ENCODE measurements at places on chromosomes 5 and 9.

DNA sequence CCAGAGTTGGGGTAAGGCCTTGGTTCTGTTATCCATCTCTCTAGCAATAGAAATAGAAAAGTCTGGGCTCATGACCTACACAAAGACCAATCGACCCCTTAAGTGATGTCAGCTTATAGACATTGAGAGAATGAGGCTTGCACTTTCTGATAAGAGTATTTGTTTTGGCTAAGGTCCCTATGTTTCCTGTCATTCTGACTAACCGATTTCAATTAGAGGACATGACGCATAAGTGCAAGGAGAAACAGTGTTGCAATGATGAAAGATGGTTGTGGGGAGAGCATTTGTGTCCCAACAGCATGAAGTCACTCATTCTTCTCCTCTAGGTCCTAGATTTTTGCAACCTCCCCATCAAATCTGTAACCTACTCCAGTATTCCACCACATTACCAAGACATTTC is 255.1 kb downstream of the MAT2B start:
- DNase-seq: peak; percentile 96

- no peak for DNase-seq
Observed at GRCh38 chr9:100578610-100579009, 731 bp downstream of the CAVIN4 start.

GRCh38 chr9:36985769-36986467 is 48.1 kb downstream of the PAX5 start:
- no peak for DNase-seq

DNA sequence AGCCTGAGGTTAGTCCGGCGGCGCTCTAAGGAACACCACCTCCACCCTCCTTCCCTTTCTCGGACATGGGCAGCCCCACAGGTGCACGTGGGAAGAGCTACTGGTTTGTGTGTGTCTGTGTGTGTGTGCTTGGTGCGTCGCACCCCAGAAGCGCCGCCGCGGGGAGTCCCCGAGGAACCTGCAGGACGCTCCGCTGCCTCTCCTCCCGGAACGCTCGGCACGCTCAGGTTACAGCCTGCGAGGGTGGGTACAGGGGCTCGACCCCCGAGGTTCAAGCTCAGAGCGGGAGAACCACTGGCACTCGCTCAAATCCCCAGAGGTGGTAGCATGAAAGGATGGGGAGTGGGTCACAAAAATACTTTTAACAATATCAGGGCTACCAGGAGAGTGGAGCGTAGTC is 2.0 kb downstream of the ASTN2 start:
- no peak for DNase-seq

DNA sequence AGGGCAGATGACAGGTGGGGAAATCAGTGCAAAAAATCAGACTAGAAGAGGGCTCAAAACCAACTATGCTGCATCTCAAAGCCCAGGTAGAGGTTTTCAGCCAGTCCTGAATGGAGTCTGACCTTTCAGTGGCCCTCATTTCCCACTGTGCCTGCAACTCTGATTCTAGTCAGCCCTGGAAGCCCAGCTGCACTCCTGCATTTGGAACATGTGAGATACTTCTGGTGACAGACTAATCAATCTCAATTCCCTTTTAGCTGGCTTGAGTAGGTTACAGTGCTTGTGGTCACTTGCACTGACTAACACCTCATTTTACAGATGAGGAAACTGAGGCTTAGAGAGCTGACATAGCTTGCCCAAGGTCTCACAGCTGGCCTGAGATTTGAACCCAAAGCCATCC is 7.9 kb upstream of the ACSL6 start:
- DNase-seq: no peak

DNA sequence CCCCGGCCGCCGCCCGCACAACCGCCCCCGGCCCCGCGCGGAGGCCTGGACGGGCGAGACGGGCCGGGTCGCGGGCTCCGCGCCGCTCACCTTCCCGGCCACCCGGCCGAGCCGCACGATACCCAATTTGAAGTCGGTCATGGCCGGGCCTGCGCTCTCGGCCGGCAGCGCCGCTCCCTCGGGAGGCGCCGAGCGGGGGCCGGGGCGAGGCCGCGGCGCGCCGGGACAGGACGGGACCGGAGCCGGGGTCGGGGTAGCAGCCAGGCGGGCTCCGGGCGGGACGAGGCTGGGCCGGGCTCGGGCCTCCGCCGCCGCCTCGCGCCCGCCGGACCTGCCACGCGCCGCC is 216 bp downstream of the ZMYND19 start:
- no peak for DNase-seq

DNA sequence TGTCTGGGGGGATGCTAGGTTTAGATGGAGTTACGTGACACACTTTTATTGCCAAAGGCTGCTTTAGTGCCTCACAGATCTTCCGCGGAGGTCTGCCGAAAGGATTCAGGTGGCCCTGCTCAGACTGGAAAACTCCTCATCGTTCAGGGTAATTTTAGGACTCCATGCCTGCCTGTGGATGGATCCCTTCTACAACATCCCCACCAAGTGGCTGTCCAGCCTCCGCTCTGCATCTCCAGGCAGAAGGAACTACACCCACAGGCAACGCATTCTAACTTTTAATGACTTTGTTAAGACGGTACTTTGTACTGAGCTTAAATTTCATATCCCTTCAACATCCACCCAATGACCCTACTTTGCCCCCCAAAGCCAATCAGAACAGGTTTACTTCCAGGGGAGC is 29.4 kb downstream of the ATPSCKMT start:
- no peak for DNase-seq

DNA sequence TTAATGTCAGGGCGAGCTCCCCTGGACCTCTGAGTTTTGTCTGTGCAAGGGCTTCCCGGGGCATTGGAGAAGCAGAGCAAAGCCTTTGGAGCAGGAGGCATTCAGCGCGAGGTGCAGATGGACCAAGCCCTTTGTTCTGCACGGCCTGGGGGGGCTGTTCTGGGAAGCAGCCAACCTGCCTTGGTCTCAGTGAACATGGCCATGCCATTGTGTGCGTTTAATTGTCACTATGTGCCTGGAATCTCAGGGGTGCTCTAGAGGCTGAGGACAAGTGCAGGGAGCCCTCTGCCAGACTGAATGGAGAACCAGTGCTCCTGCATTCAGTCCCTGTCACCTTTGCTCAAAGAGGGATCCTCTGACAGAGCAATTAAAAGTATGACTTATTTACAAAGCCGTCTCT is 329.4 kb downstream of the IRX1 start:
- no peak for DNase-seq

- DNase-seq: no peak
Observed at GRCh38 chr9:74357577-74357976, 139.6 kb upstream of the RORB start.

GRCh38 chr5:149617760-149618306 is 36.5 kb downstream of the ARHGEF37 start:
- DNase-seq: peak; percentile 27

GRCh38 chr9:100150214-100150613 is 51.2 kb downstream of the INVS start:
- DNase-seq: peak; percentile 25

DNA sequence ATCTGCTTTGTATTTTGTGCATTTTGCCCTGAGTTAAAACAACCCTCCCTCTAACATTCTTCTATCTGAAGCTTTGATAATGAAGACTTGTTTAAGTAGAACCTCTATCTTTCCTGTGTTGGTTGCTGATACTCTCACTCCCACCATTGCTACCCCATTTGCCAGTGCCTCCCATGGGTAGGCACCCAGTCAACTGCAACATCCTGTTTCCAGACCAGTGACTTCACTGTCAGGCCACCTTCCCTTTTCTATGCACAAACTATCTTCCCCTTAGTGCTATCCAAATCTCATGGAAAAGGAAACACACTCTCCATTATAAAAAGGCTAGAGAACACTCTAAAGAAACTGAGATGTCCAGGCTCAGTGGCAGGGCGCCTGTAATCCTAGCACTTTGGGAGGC is 5.6 kb upstream of the IARS1 start:
- DNase-seq: no peak

DNA sequence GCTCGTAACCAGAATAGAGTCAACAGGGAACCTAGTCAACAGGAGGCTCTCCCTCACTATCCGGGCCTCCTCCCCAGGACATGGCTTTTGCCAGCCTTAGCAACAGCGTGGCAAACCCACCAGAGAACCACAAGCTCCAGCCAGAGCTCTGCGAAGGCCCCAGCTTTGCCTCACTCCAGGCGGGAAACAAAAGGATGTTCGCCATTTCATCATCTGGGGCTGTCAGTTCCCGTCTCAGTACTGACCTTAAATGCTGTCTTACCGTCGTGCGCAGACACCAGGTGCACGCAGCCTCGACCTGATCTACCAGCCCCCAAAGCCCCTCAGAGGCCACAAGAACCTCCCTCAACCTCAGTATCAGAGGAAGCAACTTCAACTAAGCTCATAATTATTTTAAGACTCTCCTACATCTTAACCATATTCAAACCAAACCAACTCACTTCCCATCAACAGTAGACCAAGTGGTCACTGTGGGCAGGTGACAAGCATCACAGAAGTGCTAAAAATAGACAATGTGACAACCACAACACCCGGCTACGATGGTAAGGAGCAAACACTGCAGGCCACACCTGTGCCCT is 71.4 kb downstream of the SEMA4D start:
- no peak for DNase-seq

DNA sequence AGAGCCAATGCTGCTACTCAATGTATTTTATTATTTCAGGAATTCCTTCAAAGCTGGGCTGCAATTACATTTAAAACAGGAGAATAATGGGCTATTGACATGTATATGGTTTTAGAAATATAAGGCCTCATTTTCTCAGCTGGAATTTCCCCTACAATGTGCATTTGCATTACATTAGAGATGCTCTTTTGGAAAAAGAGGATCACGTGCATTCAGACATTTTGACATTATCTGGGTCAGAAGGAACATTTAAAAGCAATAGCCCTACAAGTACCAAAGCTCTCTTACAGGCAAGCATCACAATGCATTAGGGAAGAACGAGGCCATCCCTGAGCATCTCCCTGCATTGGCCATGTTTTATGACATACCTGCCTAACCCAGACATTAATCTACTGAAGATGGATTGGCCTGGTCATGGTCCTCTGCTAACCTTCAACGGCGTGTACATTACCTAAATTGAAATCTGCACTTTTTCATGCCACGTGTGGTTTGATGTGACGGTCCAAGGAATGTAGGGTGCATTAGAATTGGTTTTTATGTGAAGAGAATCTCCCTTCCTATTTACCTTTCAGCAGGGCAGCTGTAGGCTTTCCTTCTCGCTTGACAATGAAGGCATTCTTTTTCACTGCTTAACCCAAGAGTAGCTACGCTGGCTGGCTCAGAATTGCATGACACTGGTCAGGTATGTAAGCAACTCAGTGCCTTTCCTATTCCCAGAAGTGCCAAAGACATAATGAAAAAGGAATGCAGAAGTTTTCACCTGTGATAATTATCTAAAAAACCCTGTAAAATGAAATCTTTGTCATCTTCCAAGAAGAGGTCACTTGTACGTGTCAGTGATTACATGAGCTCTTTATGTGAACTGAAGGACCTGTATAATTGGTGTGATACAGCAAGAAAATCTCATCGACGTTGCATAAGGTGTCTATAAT is 212.3 kb upstream of the MPDZ start:
- no peak for DNase-seq

- DNase-seq: no peak
Observed at GRCh38 chr5:168184103-168184502, 107.3 kb upstream of the WWC1 start.

DNA sequence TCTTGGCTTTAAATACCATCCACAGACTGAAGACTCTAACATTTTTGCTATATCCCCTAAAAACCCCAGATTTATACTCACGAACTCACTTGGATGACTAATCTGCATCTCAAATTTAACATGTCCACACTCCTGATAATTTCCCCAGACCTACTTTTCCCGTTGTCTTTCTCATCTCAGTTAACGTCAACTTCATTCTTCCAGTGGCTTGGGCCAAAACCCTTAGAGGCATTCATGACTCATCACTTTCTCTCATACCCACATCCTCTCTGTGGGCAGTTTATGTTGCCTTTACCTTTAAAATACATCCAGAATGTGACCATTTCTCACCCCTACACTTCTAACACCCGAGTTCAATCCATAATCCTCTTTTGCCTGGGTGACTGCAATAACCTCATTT is 96.7 kb downstream of the EDIL3 start:
- DNase-seq: peak; percentile 32

DNA sequence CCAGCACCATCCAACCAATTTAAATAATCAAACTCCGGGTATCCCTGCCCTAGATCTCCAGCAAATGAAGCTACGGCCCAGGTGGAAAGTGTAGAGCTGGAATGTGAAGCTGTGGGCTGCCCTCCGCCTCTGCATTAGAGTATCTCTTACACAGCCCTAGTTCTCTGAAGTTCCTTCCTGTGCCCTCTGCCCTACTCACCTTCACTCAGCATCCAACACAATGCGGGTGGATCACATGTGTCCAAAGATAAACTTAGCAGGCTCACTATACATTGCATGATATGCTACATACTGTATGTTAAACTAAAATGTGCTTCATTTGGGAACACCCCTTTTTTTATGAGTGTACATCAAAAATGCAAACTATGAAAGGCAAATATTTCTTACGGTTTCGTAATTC is 70.0 kb upstream of the RAD23B start:
- DNase-seq: no peak

- DNase-seq: no peak
Observed at GRCh38 chr5:130032807-130033206, 128.5 kb downstream of the CHSY3 start.

GRCh38 chr9:89342213-89342612 is 23.9 kb downstream of the SECISBP2 start:
- DNase-seq: no peak

GRCh38 chr5:154355129-154355611 is 90.6 kb upstream of the SAP30L start:
- DNase-seq: no peak

DNA sequence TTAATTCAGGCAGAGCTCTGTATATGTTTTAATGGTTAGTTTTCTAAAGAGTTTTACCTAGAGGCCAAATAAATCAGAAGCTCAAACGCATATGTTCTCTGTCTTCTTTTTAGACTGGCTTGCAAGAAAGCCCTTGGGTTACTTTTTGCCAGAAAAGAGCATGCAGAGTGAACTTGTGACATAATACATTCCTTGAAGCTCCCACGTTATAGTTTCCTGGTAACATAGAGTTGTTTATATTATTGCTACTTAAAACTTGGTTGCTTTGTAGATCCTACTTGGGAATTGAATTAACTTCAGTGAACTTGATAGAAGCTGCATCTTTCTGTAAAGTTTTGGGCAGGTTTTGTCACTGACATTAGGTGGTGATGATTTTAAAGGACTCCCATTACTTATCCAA is 102.9 kb downstream of the C9orf152 start:
- DNase-seq: no peak

GRCh38 chr9:130207241-130207992 is 35.2 kb downstream of the NCS1 start:
- DNase-seq: no peak

DNA sequence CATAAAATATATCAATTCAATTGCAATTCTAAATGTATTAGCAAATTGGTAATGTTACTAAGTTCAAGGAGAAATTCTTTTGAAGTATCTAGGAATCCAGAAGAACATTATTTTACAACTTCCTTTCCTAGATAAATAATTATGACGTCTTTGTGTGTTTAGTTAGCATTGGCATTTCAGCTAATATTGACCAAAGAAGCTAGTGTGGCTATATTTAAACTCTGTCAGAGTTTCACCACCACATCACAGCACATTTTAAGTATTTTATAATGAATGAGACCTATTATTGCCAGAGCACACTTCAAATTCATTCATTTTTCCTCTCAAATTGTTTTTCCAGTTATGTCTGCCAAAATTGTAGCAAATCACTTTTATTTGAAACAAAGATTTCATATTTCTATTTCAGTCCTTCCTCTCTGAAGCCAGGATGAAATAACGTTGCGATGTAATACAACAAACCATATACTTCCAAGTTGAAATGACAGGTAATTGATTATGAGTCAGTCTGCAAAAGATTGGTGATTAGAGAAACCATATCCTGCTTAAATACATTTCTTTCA is 18.9 kb downstream of the PLK2 start:
- DNase-seq: no peak

GRCh38 chr5:8864053-8864452 is 681.8 kb downstream of the SEMA5A start:
- peak; percentile 7 for DNase-seq

Measured in dermis microvascular lymphatic vessel endothelial cell (primary cell).